ENCODE measurements at places on chromosomes 16 and 17. TPM values are rescaled to one million over a fixed set of nuclear protein-coding genes. Genes with fewer than 3 reads are reported as not detected.

DNA sequence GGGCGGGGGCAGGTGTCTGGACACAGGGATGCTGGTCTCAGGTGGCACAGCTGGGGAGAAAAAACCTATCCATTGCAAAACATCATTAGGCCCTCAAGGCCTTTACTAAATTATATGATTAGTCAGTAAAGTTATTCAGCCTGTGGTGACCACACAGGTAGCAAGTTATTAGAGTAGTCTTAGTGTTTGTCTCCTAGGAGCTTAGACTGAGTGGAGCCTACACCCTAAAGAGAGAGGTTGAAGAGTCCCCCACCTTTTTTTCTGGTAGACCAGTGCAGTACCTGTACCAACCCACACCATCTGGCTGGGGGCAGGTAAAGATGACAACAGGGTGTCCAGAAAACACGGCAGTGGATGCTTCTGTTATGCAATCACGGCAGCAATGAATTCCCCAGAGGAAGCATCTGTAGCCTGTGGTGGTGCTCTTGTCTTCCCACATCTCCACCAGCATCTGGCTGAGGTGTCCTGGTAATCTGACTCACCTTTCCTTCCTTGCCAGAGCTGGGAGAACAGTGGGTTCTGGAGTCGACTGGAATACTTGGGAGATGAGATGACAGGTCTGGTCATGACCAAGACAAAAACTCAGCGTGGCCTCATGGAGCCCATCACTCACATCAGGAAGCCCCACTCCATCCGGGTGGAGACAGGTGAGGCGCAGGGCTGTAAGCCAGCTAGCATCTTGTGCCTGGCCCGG is 11.0 kb downstream of the MYCBPAP start:
- no peaks in the 10 kb centered on the region for H3K36me3 ChIP-seq
- peaks cover 11% of the 10 kb centered on the region for H3K4me1 ChIP-seq
- no peak overlapping the region for H3K4me3 ChIP-seq
- H3K27me3 ChIP-seq, result no peaks in the 10 kb centered on the region
- H3K27ac ChIP-seq, result no peak overlapping the region
- no peak for DNase-seq

GRCh38 chr17:32970281-32970680 is 21.4 kb upstream of the SPACA3 start:
- DNase-seq, result no peak
- H3K4me1 ChIP-seq, result no peaks in the 10 kb centered on the region
- H3K27me3 ChIP-seq, result no peaks in the 10 kb centered on the region
- no peak overlapping the region for H3K4me3 ChIP-seq
- no peak overlapping the region for H3K27ac ChIP-seq
- H3K36me3 ChIP-seq, result no peaks in the 10 kb centered on the region

- no peaks in the 10 kb centered on the region for H3K27me3 ChIP-seq
- H3K36me3 ChIP-seq, result no peaks in the 10 kb centered on the region
- H3K4me1 ChIP-seq, result no peaks in the 10 kb centered on the region
- H3K27ac ChIP-seq, result no peak overlapping the region
- no peak for DNase-seq
- H3K4me3 ChIP-seq, result no peak overlapping the region
These were observed 14.0 kb upstream of the ATP2C2 start for GRCh38 chr16:84354306-84354705.

The PDILT gene
- total RNA-seq, result not detected

The NPIPB6 gene
- 4.9 TPM for total RNA-seq

DNA sequence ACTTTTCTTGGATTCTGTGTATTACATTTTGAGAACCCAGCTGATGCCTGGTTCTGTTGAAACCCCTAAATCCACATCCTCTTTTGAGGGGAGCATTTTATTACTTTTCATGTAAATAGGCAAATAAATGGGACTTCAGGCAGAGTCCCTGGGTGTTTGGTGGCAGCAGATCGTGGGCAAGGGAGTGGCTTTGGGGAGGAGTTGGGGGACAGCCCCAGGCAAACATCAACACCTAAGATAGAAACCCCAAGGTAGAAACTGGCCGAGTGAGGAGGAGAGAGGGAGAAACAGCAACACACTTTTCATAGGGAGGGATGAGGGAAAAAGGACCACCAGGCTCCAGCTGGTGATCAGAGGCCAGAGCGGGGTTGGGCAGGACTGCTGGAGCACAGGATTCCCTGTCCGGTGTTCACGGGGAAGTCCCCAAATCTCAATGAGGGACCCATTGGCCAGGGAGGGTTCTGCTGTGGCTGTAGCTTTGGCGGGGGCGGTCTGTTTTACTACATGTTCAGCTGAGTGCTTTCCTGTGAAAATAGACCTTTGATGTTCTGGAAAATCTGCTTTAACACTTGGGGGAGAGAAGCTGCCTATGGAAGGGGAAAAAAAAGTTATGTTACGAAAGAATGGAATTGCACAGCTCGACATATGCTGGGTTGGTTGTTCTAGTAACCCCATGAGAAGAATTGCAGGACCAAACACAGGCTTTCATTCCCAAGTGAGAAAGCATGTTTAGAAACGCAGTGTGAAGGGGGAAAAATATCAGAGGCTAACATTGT is 46.6 kb downstream of the MSI2 start:
- H3K4me1 ChIP-seq, result peaks cover 6% of the 10 kb centered on the region
- H3K4me3 ChIP-seq, result no peak overlapping the region
- H3K27me3 ChIP-seq, result no peaks in the 10 kb centered on the region
- no peak overlapping the region for H3K27ac ChIP-seq
- DNase-seq, result no peak

DNA sequence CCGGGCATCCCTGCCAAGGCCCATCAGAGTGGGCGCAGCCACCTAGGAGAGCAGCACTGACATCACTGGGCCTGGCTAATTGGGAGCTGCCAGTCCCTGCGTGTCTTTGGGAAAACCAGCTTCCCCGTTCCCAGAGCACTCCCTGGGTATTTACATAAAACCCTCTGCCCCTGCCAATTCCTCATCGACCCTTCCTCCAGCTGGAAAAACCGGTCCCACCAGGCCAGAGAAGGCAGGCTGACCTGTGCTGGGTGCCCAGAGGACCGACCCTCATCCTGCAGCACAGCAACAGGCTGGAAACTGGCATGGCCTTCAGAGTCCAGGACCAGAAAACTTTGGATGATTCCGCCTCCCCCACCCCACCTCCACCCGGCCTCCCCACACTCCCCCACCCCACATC is 8.2 kb upstream of the FOXN1 start:
- no peaks in the 10 kb centered on the region for H3K4me1 ChIP-seq
- H3K36me3 ChIP-seq, result no peaks in the 10 kb centered on the region
- no peak overlapping the region for H3K4me3 ChIP-seq
- H3K27ac ChIP-seq, result no peak overlapping the region
- no peaks in the 10 kb centered on the region for H3K27me3 ChIP-seq

The CACNA1G gene
- 29.7 TPM for total RNA-seq

- H3K4me3 ChIP-seq, result no peak overlapping the region
- H3K27ac ChIP-seq, result no peak overlapping the region
- peaks cover 8% of the 10 kb centered on the region for H3K4me1 ChIP-seq
- no peak for DNase-seq
- H3K36me3 ChIP-seq, result no peaks in the 10 kb centered on the region
These were observed 70.1 kb downstream of the CMIP start for GRCh38 chr16:81514568-81515258.

The RAB11FIP4 gene
- total RNA-seq, result 23.4 TPM

- H3K27me3 ChIP-seq, result peaks cover 4% of the 10 kb centered on the region
- no peak for DNase-seq
- H3K4me1 ChIP-seq, result peaks cover 5% of the 10 kb centered on the region
- no peaks in the 10 kb centered on the region for H3K36me3 ChIP-seq
These were observed 29.7 kb downstream of the TIMM22 start for GRCh38 chr17:1026599-1026975.

DNA sequence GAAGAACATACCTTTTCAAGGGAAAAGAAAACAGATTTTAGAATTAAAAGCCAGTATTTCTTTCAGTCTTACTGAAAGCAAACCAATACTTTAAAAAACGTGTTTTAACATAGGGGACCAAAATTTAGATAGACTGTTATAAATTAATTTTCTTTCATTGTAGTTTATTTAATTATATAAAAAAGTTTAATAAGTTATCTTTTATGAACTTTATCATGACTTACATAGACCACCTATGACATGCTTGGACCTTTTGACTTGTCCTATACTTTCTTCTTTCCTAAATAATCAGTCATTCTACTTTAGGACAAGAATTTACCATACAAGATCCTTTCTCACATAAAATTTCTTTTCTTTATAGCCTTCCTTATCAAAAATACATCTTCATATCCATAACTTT is 102.0 kb upstream of the HAS3 start:
- no peaks in the 10 kb centered on the region for H3K27me3 ChIP-seq
- H3K27ac ChIP-seq, result no peak overlapping the region
- no peaks in the 10 kb centered on the region for H3K36me3 ChIP-seq
- no peak overlapping the region for H3K4me3 ChIP-seq
- H3K4me1 ChIP-seq, result no peaks in the 10 kb centered on the region

Measured in cardiac muscle cell (in vitro differentiated cells and primary cell).